ENCODE measurements at places on chromosomes 12 and 14.

DNA sequence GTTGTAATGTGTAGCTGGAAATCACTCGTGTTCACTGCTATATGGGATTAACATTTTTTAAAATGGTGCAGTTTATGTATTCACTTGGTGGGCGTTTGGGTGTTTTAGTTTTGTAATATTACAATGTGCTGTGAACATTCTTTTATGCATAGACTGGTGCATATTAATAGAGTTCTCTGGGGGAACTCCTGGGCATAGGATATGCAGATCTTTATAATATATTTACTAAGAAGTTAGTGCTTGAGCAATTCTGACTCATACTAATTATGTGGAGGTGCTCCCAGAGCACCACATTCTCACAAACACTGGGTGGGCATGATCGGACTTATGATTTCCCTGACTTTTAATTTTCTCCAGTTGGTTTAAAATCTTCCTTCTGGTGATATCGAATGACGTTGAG lies 342.3 kb downstream of the PDZRN4 start:
- DNase-seq: no peak

GRCh38 chr12:75774261-75775052 lies 257.1 kb downstream of the PHLDA1 start:
- DNase-seq: no peak

GRCh38 chr14:67892466-67893100 lies 73.0 kb downstream of the RAD51B start:
- no peak for DNase-seq

GRCh38 chr14:20631880-20632389 lies 9.6 kb downstream of the OR6S1 start:
- DNase-seq: no peak

DNA sequence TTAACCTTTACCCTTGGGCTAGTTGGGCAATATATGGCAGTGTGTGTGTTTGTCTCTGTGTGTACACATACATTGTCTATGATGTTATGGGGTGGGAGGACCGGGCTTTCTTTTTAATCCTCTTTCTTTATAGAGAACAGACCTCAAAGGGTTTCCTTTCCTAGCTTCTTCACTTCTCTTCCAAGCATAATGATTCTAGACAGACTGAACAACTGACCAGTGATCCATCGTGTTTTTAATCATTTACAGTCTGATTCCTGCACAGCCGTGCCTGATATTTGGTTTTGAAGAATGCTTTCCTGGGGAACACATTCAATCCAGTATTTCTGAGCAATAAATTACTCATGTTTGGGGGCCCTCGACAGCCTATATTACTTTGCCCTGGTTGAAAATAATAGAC lies 481.1 kb upstream of the DCN start:
- DNase-seq: no peak

- DNase-seq: no peak
Measured at GRCh38 chr12:121595520-121595919, 14.7 kb upstream of the KDM2B start.

GRCh38 chr12:112989806-112990205 lies 11.5 kb downstream of the OAS2 start:
- DNase-seq: no peak

GRCh38 chr12:113305281-113305856 lies 29.5 kb downstream of the SLC8B1 start:
- DNase-seq: no peak

- peak; percentile 64 for DNase-seq
Measured at GRCh38 chr14:90455100-90455571, 58.3 kb downstream of the CALM1 start.

- no peak for DNase-seq
Measured at GRCh38 chr12:32087306-32087705, 19.3 kb upstream of the BICD1 start.

GRCh38 chr14:55103005-55103640 lies 25.9 kb upstream of the LGALS3 start:
- DNase-seq: no peak

DNA sequence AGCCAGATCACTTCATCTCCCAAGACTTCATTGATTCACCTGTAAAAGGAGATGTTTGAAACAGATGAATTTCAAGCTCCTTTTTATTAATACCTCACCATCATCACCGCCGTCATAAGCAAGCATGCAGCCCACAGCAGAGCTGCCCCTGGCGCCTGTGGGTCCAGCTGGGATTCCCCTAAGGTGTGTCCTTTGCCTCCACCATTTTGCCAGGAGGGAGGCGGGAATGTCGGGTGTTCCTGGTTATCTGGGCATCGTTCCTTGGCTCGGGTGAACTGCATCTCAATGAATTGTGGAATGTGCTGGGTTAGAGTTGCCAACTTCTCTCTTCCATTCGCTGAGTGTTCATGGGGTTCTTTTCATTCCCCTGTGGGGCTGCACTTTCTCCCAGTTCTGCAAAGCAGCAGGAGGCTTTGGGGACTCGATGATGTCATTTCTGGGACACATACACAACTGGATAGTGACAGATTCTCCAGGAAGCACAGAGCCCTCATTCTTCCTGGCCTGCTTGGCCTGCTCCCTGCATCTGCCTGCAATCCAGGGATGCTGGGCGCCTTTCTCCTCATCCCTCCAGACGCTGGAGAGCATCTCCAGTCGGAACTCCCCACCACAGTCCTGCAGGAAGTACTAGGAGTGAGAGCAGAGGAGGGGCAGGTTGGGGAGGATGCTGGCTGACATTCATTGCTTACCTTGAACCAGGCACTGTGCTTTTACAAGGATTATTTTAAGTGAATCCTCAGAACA lies 10.1 kb downstream of the CCND2 start:
- no peak for DNase-seq

DNA sequence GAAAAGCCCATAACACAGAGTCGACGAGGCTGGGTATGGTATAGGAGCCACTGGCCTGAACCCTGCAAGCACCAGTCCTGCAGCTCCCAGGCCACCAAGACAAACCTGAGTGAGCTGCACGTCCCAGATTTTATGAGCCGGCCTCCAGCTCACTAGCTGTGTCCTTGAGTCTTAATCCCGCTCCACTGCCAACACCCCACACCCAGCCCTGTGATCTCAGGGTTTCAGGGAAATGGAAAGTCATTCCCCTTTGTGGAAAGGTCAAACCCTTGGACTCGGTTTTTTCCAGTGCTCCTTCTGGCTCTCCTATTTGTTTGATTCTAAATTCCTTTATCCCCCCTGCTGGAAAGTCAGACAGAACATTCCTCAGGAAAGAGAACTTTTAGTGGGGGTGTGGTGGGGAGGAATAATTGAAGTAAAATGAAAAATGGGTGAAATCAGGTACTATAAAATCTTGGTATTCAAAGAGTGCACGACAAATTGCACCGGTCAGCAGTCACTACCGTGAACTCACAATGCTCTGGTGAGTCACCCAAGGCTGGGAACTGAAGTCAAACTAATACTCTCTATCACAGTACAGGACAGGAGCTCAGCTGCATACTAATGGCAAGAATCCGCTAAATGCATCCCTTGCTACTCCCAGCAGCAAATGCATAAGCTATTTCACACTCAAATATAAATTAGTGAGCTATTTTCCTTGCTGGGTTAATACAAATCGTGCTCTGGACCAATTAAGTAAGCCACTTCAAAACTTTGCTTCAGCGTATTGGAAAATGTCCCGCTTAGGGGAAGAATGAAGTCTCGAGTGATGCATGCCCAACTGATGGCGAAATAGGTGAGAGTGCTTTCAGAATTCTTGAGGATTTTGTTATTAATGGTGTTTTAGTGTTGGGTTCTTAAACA lies 9.0 kb downstream of the PITPNM2 start:
- DNase-seq: peak; percentile 70

GRCh38 chr14:98769326-98769725 lies 502.7 kb downstream of the BCL11B start:
- no peak for DNase-seq

DNA sequence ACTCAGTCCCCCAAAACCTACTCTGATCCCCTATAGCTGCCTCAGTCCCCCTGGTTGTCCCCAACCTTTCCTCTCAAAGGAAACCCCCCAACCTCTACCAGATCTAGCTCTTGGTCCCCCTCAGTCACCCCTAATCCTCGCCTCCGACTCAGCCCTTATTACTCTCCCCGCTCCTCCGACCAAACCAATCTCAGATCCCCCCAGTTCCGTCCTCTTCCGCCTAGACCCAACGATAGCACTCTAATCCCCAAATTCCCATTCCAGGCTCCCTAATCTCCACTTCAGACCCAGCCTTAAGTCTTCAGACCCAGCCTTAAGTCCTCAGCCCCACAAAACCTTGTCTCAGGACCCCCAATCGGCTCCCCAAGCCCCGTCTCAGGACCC lies 612 bp downstream of the VPS37B start:
- no peak for DNase-seq

DNA sequence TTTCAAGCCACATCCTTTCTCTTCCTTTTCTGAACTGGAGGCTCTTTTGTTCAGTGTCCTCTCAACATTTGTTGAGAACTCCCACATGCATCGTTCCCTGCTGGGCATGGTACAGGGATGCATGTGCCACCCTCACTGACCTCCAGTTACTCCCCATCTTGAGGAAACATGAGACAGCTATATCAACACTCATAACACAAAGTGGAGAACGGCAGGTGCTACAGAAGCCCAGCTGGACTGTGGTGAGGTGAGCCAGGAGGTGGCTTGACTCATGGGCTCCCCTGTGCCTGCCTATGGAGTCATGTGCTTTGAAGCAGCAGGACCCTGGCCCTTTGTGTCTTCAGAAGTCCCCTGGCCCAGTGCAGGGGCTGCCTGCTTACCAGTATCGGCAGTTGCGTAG lies 9.7 kb downstream of the MYH6 start:
- DNase-seq: no peak

DNA sequence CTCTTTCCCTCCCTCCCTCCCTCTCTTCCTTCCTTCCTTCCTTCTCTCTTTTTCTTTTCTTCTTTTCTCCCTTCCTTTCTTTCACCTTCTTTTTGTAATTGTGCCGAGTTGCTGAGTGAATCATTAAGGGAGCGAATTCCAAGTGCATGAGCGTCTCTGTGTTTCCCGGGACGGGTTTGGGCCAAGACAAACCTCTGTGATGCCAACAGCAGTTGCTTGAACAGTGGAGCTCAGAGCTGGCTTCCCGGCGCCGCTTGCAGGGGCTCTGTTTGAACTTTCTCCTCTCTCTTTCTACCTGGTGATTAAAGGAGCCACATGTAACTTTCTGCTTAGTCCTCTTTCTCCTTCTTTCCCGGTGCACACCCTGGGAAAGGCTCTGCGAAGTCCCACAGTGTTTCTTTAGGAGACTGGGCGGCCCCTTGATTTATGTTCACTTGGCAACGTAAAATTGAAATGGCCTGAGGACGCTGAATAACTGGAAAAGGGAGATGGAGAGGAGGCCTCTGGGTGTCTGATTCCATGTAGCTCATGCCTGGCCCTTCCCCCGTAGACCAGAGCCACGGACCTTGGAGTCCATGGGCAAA lies 33.7 kb upstream of the MAP1LC3B2 start:
- no peak for DNase-seq

DNA sequence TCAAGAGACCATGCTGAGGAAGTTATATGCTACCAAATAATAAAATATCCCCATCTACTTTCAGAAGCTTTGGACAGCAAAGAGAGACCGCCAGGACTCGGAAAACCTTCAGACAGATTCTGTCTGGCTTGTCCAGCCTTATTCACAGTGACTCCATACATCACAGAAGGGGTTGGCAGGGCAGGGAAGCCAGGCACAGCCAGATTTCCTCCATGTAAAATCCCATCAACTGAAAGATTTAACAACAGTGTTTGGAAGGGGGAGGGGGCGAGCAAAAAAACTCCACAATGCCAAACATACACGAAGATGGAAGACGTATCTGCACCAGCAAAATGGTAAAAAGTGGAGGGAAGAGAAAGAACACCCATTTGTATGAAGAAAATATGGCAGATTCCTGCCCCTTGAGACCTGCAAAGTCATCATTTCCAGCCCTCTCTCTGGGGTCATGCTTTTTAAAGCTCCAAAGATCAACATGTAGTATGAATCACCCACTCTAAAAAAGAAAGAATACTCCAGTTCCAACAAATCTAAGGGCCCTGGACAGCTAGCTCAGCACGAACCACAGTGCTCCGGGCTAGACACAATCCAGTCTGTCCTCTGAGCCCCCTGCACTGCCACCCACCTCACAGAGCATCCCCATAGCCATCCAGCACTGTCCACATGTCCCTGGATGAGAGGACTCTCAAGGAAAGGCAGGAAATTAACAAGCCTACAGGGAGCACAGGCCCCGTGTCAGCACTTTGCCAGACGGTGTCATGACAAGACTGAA lies 116.4 kb downstream of the DICER1 start:
- no peak for DNase-seq

GRCh38 chr12:110998165-110998564 lies 77.8 kb upstream of the MYL2 start:
- DNase-seq: no peak

GRCh38 chr12:3747543-3747942 lies 5.4 kb downstream of the CRACR2A start:
- no peak for DNase-seq

DNA sequence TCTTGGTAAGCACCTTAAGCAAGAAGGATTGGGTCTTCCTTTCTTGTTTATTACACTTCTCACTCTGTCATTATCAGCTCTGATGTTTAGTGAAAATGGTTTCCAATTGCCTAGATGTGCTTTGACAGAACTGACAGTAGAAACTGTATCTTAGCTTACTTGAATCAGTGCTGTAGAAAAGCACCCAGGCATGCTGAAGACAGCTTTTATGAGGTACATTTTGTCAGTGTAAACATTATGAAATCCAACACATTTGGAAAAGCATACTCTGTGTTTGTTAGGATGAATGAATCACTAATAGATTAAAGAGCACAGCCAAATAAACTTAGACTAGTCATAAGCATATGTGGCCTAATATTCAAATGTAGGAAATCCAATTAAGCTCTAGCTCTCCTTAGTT lies 290.2 kb upstream of the NPAS3 start:
- DNase-seq: no peak

- no peak for DNase-seq
Measured at GRCh38 chr12:87828382-87828973, 200.7 kb downstream of the C12orf50 start.

DNA sequence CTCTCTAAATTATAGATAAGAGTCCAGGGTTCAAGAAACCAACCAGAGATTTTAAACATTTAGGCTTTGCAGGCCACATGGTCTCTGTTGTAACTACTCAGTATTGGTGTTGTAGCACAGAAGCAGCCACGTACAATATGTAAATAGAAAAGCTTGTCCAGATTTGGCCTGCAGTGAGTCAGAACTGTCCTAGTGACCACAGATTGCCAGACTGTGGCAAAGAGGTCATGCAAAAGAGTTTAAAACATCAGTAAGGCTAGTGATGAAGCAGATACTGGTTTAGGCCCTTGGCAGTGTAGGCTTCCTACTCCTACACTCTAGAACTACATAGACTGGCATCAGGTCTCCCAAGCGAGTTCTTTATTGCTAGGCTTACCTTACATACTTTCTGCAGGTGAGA lies 117.6 kb upstream of the GARIN6 start:
- no peak for DNase-seq

GRCh38 chr14:67623114-67623513 lies 3.4 kb downstream of the ARG2 start:
- no peak for DNase-seq
